ENCODE measurements at places on chromosomes 2 and 18.
A peak's percentile ranks its signal among the peaks of the same experiment; 100 is the strongest.

DNA sequence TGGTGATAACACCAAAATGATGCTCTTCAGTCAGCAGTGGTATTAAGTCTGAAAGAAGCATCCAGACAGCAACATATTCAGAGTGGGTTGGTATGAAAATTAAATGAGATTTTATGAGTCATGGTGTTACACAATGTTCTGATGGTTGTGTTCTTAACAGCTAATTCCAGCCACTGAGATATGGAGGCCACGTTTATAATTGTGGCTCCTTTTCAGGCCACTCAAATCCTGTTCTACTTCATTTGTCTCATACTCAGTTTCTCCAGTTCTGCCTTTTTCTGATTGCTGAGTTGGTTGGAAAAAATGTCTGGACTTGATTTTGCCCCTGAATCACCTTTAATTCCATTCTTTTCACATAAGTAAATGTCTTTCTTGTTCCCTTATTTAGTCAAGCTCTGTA, 162.7 kb upstream of the COL3A1 start:
- DNase-seq = no peak

DNA sequence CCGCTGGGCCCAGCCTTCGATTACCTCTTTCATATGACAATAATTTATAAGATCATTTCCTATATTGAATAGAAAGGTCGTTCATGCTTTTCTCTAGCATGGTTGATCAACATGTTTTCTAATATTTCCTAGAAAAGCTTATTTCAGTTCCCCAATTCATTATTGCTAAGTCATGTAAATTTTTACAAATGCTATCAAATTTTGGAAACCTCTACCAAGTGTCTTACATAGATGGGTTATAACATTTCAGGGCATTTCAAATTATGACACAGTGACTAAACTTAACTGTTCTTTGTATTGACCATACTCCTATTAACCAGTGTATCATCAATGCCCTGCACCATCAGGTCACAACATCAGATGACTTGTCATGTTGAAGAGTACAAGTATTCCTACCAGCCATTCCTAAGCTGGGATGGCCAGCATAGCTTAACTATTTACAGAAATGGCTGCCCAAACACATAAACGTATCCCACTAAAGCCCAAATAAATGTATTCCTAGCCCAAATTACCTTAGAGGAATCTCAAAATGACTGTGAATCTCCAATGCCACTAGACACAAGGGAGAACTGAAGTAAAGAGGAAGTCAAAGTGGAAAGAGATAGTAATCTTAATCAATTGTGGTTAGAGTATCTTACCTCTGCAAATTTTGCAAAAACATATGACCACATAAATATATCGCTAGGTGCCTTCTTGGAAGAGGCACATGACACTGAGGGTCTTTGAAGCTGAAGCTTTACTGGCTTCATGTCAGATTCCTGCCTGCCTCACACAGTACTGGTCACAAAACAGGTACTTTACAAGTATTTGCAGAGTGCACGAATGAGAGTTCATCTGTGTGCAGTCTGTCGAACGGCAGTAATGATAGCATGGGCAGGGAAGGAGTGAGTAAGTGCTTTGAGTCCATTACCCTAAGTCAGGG, 87.3 kb upstream of the TLK1 start:
- peak; percentile 4 for DNase-seq

DNA sequence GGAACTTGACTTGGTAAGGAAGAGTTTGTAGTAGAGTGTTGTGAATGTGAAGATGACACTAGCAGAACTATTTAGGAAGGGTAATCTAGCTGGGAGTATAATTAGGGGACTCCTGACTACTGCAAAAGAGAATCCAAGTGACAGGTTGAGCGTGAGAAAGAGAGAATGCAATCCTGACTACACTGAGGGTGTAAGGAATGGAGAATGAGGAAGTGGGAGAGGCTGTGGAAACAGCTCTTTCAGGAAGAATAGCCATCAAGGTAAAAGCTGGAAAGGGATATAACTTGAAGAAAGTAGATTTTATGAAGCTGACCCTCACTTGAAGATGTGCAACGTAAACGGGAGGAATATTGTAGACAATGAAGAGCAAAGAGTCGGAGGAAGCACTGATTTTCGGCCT, 41.1 kb upstream of the TTN start:
- no peak for DNase-seq

- DNase-seq = no peak
Measured at GRCh38 chr2:392926-393280, 105.0 kb upstream of the ALKAL2 start.

DNA sequence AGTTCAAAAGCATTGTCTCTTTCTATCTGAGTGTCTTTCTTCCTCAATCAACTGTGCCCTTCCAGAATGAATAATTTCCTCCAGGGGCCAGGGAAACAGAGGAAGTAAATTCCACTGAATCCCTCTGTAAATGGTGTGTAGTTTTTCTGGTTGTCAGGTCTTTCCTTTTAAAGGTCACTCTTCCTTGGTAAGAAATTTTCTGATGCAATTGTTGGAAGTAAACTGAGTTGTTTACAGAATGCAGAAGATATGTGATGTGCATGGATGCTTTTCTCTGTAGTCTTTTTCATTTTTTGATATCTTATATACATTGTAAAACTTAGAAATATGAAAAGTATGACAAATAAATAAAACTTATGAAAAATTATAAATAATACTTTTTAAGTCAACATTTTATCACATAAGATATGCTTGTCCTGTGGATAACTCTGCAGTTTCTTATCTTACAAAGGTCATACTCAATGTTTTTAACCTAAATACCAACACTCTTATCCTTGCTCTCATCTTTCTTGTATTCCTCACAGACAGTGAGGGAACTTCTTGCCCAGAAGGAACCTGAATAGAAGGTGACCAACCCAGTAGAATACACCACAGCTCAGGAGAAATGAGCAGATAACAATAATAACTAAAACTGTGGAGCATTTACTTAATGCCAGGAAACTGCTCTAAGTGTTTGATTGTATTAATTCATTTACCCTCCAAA, 234.5 kb downstream of the METTL4 start:
- no peak for DNase-seq

GRCh38 chr2:239366740-239367139, 34.1 kb downstream of the HDAC4 start:
- no peak for DNase-seq

DNA sequence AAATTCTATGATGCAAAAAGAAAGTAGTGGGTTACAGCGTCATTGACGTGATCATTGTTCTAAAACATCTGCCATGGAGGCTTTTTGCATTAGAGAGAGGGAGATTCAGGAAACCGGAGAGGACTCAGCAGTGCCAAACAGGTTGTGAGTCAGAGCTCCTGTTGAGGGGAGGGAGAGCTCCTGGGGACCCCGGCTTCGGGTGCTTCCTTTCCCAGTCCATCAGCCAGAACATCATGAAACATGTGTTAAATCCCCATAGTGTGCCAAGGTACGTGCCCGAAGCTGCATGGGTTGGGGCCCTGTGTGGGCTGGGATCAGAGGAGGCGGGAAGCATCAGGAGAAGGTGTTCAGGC, 791 bp upstream of the CYRIA start:
- DNase-seq = no peak

DNA sequence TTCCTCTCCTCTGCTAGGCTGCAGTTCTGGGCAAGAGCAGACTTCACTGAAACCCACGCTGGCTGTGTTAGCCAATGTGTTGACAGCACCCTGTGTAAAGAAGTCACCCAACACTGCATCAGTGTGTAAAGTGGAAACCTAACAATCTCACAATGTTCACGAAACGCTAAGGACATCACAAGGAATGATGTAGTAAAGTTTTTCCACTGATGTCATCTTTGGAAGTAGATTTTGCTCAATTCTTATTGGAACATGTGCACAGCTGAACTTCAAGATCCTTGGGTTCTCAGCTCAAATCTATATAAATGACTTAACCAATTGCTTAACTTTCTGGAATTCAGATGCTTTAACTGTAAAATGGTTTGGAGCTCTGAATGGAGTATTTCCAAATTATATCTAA, 1112.5 kb downstream of the TSN start:
- DNase-seq = no peak

GRCh38 chr2:23681356-23682140, 245.4 kb downstream of the ATAD2B start:
- DNase-seq = no peak

GRCh38 chr2:207244971-207245925, 79.5 kb upstream of the KLF7 start:
- no peak for DNase-seq
